ENCODE measurements at places on chromosomes 2 and 18. TPM values are rescaled to one million over a fixed set of nuclear protein-coding genes. Genes with fewer than 3 reads are reported as not detected.

DNA sequence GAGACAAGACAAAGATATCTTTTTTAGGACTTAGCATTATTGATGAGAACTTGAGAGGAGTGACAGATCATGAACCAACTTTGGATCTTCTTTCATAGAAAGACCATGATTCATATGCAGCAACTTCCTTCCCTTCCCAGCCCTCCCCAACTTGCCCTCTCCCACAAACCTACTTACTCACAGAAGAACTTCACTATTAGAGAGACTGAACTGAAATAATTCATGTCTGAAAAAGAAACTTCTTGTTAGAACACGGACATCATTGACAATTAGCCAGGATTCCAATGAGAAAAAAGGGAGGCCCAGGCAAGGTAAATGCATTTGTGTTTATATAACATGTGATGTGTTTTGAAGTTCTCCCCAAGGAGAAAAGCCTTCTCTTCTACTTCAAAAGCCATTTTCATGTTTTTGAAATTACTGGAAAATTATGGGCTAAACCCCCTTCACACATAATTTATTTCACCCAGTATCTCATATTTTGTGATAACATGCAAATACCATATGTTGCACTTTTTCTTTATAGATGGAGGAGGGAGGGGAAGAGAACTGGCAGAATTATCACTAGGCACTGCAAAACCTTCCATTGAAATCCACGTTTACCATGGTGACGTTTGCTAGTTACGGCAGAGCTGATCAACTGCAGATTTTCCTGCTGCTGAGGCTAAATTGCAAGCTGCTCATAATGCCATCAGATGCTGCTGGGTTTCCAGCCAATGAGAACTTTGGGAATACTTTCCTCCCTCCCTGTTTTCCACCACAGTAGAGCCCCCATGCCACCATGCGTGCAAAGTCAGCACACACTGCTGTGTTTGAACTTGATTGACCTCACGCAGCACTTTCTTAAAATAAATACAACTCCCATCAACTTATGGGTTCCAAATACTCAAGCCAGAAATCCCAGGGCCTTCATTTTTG, 294.7 kb downstream of the MEIS1 start:
- no peak overlapping the region for H3K4me3 ChIP-seq
- no peak overlapping the region for H3K27ac ChIP-seq
- no peak for DNase-seq
- H3K36me3 ChIP-seq = no peaks in the 10 kb centered on the region
- no peaks in the 10 kb centered on the region for H3K27me3 ChIP-seq
- H3K4me1 ChIP-seq = no peaks in the 10 kb centered on the region

GRCh38 chr2:105072039-105072438, 34.2 kb downstream of the MRPS9 start:
- no peaks in the 10 kb centered on the region for H3K36me3 ChIP-seq
- H3K4me3 ChIP-seq = no peak overlapping the region
- H3K27me3 ChIP-seq = no peaks in the 10 kb centered on the region

DNA sequence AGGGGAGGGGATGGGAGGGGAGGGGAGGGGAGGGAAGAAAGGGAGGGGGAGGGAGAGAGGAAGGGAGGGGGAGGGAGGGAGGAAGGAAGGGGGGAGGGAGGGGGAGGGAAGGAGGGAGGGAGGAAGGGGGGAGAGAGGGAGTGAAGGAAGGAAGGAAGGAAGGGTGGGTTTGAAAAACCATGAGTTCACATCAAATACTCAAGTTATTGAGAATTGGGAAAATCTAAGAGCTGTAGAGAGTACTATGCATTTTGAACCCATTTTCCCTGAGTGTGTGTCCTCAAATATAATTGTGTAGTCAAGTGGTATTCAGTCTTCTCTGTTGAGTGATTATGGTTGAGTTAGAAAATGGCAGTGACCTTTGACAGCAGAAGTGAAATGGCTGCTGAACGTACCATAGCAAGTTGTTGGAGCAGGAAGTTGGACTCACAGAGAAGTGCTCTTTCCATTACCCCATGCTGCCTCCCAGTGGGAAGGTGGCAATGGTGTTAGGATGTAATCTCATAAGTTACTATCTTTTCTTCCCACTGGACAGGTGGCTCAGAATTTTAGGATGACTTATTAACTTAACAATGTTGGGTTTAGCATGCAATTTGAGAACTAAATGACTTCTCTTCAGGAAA, 214.6 kb downstream of the SETBP1 start:
- no peak overlapping the region for H3K4me3 ChIP-seq
- H3K36me3 ChIP-seq = no peaks in the 10 kb centered on the region
- DNase-seq = peak; percentile 1

Gene IL1F10
- total RNA-seq = not detected

GRCh38 chr18:2900684-2901422, 54.0 kb downstream of the EMILIN2 start:
- no peaks in the 10 kb centered on the region for H3K4me1 ChIP-seq
- H3K4me3 ChIP-seq = no peak overlapping the region
- no peaks in the 10 kb centered on the region for H3K36me3 ChIP-seq
- H3K27ac ChIP-seq = no peak overlapping the region
- DNase-seq = no peak

Gene RAB17
- total RNA-seq = 23.6 TPM

DNA sequence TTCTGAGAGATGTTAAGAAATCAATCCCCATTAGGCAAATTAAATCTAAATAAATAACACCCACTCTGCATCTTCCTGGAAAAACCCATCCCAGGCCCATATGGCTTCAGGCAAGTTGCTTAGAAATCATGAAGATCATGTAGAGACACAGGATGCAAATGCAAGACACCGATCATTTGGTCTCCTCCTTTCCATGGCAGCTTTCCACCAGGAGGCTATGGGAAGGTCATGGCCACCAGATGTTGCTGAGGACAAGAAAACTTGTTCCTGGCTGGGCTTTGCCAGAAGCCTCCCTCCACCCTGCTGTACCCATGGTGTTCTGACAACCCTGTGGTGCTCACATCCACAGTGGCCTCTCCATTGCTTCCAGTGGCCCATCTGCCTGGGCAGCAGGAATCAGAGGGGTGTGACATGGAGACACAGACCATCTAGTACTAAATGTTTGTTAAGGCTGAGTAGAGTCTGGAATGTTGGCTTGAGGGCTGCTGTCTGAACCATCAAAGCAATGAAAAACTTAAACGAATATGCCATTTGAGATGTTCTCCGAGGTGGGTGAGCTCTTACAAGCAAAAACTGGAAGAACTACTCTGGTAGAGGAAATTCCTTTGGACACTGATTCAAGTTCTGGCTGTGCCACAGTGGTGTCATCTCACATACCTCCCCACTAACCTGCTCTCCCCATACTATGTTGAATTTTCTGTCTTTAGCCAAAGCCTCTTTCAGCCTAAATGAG, 293.2 kb downstream of the TNS1 start:
- H3K4me1 ChIP-seq = no peaks in the 10 kb centered on the region
- no peak overlapping the region for H3K4me3 ChIP-seq
- H3K27ac ChIP-seq = no peak overlapping the region
- DNase-seq = no peak
- H3K36me3 ChIP-seq = no peaks in the 10 kb centered on the region
- peaks cover 3% of the 10 kb centered on the region for H3K27me3 ChIP-seq

Gene PRKD3
- 21.8 TPM for total RNA-seq

- H3K4me1 ChIP-seq = no peaks in the 10 kb centered on the region
- no peaks in the 10 kb centered on the region for H3K36me3 ChIP-seq
- no peak overlapping the region for H3K27ac ChIP-seq
- H3K27me3 ChIP-seq = no peaks in the 10 kb centered on the region
Observed at GRCh38 chr18:30469091-30469490, 573.5 kb downstream of the DSC3 start.

DNA sequence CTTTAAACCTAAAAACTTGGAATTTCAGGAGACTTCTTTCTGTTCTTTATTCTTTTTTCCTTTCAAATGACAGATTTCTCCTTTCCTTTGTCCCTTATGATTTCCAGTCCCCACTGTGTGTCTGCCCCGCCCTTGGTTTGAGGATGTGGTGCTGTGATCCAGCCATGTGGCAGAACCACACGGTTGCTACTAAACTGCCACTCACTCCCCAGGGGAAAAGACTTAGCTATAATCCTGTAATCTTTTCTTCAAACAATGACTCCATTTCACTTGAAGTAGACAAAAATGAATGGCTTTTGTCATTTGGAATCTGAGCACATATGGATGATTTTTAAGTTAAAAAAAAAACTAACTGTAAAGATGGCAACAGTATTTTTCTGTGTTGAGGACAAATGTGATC, 76.2 kb upstream of the STAM2 start:
- H3K27me3 ChIP-seq = no peaks in the 10 kb centered on the region
- no peak for DNase-seq
- no peak overlapping the region for H3K4me3 ChIP-seq
- no peaks in the 10 kb centered on the region for H3K4me1 ChIP-seq
- H3K27ac ChIP-seq = no peak overlapping the region

DNA sequence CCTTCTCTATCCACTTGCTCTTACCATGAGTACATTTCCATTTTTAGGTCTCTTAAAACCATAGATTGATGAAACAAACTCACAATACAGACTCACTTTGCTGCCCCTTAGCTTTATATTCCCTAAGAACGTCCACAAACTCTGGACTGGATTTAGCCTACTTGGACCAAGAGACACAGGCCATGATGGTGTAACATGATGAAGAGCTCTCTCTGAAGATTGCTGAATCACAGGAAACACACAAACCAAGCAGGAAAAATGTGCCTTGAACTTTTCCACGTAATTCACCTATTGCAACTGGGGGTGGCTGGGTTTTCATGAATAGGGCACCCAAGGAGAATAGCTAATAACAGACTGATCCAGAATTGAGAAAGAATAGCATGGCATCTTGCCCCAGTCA, 201.7 kb upstream of the RBBP8 start:
- H3K4me3 ChIP-seq = no peak overlapping the region
- H3K4me1 ChIP-seq = no peaks in the 10 kb centered on the region
- no peak for DNase-seq
- no peaks in the 10 kb centered on the region for H3K36me3 ChIP-seq
- no peak overlapping the region for H3K27ac ChIP-seq
- H3K27me3 ChIP-seq = 0 out of 2 replicates have a peak, but pooled peaks cover 2% of the 10 kb centered on the region

DNA sequence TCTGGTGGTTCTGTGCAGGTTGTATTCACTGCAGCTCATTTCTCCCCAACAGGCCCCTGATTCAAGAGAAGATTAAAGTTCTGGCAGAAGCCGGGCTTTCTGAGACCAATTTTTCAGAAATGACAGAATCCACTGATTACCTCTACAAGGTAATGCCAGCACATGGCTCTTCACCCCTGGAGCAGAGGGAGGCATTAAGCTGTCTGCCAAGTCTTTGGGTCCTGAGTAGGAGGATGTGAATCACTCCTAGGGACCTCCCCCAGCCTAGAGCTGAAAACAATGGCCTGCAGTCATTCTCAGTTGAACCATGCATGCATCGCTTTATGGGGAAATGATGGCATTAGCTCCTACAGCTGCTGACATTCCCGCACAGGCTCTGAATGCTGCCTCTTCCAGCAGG, 20.5 kb upstream of the RPL37A start:
- no peak overlapping the region for H3K27ac ChIP-seq
- no peaks in the 10 kb centered on the region for H3K4me1 ChIP-seq
- no peak overlapping the region for H3K4me3 ChIP-seq
- no peaks in the 10 kb centered on the region for H3K27me3 ChIP-seq
- peaks cover 9% of the 10 kb centered on the region for H3K36me3 ChIP-seq

Gene ERICH2
- total RNA-seq = 0.74 TPM

GRCh38 chr2:127437781-127438726, 19.8 kb downstream of the PROC start:
- H3K27me3 ChIP-seq = no peaks in the 10 kb centered on the region
- H3K4me1 ChIP-seq = no peaks in the 10 kb centered on the region
- no peak for DNase-seq
- no peaks in the 10 kb centered on the region for H3K36me3 ChIP-seq
- H3K27ac ChIP-seq = no peak overlapping the region
- H3K4me3 ChIP-seq = no peak overlapping the region

DNA sequence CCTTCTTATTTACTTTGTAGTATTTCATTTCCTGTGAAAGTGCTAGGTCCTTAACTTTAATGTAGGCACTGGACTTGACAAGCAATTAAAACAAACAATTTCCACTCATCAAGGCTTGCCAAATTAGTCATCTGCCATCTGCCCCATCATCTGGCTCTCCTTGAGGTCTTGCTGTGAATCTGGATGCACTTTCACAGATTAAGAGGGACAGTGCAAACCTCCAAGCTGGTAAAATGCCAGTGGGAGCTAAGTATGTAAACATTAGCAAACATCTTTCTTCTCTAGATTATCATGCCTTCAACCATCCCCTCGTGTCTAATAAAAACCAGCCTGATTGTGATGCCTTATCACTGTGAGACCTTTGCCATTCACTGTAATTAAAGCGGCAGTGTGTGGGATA, 402.9 kb downstream of the ERBB4 start:
- no peaks in the 10 kb centered on the region for H3K27me3 ChIP-seq
- no peaks in the 10 kb centered on the region for H3K36me3 ChIP-seq

Gene SLC19A3
- 0.28 TPM for total RNA-seq

- no peak overlapping the region for H3K4me3 ChIP-seq
- no peaks in the 10 kb centered on the region for H3K36me3 ChIP-seq
- peak overlapping the region; percentile 49 for H3K27ac ChIP-seq
- DNase-seq = no peak
- peaks cover 37% of the 10 kb centered on the region for H3K4me1 ChIP-seq
- no peaks in the 10 kb centered on the region for H3K27me3 ChIP-seq
Observed at GRCh38 chr2:237896507-237896892, 37.1 kb downstream of the RAMP1 start.

- H3K36me3 ChIP-seq = no peaks in the 10 kb centered on the region
- no peak for DNase-seq
- H3K4me3 ChIP-seq = no peak overlapping the region
- H3K27me3 ChIP-seq = no peaks in the 10 kb centered on the region
Observed at GRCh38 chr2:84856787-84857186, 24.1 kb downstream of the TRABD2A start.

- H3K4me1 ChIP-seq = no peaks in the 10 kb centered on the region
- no peak for DNase-seq
- H3K36me3 ChIP-seq = no peaks in the 10 kb centered on the region
- H3K27me3 ChIP-seq = no peaks in the 10 kb centered on the region
Observed at GRCh38 chr2:13819896-13820295, 812.6 kb upstream of the LRATD1 start.

GRCh38 chr2:54757500-54757899, 34.0 kb downstream of the EML6 start:
- no peaks in the 10 kb centered on the region for H3K36me3 ChIP-seq
- H3K4me1 ChIP-seq = no peaks in the 10 kb centered on the region
- no peak overlapping the region for H3K4me3 ChIP-seq
- H3K27me3 ChIP-seq = no peaks in the 10 kb centered on the region

DNA sequence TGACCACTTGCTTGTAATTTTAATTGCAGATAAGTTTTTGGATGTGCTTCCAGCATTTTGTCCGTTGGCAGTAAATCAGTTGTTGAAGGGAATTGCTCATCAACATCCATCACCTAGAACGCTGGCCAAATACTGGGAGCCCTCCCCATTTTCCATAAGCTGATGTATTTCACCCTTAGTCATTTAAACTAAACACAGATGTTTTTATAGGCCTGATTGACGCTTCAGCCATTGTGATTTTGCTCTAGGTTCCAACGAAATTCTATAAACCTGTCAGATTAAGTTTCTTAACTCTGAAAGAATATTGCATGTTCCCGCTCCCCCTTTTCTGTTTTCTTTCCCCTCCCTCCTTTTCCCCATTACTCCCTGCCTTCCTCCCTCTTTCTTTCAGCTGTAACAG, 1.0 kb upstream of the RPRM start:
- no peaks in the 10 kb centered on the region for H3K27me3 ChIP-seq
- H3K4me1 ChIP-seq = no peaks in the 10 kb centered on the region
- no peaks in the 10 kb centered on the region for H3K36me3 ChIP-seq
- no peak overlapping the region for H3K27ac ChIP-seq

GRCh38 chr18:76397631-76398030, 97.4 kb downstream of the ZNF516 start:
- DNase-seq = no peak
- no peak overlapping the region for H3K27ac ChIP-seq
- H3K36me3 ChIP-seq = no peaks in the 10 kb centered on the region
- H3K4me3 ChIP-seq = no peak overlapping the region
- H3K27me3 ChIP-seq = no peaks in the 10 kb centered on the region

- no peaks in the 10 kb centered on the region for H3K27me3 ChIP-seq
- no peak for DNase-seq
- no peaks in the 10 kb centered on the region for H3K4me1 ChIP-seq
- H3K27ac ChIP-seq = no peak overlapping the region
Observed at GRCh38 chr2:205409411-205409810, 272.9 kb upstream of the NRP2 start.
